Pulmonary artery endothelial cell (primary cell): ENCODE measurements at places on chromosomes 12 and 14. TPM values are rescaled to one million over a fixed set of nuclear protein-coding genes. Genes with fewer than 3 reads are reported as not detected.

- no peak for DNase-seq
These were observed 134.2 kb downstream of the SMOC1 start for GRCh38 chr14:70013271-70013873.

CYP46A1 gene
- under 0.01 and 0.07 TPM in 2 replicates for total RNA-seq

DNA sequence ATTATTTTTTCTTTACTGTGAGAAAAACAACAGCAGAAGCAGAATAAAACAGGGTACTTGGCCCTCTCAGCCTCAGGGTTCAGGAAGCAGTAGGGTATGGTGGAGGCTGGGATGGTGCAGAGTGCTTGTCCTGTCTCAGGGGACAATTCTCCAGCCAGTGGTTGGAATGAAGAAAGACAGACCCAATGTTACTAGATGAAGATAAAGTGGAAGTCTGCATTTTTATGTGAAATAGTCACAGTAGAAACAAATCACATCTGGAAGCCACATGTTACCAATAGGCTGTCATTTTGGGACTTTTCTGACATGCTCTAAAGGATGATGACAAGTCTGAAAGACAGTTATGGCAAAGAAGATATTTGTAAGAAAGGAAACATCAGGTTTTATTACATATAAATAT lies 32.3 kb downstream of the PROX2 start:
- DNase-seq = no peak

DNA sequence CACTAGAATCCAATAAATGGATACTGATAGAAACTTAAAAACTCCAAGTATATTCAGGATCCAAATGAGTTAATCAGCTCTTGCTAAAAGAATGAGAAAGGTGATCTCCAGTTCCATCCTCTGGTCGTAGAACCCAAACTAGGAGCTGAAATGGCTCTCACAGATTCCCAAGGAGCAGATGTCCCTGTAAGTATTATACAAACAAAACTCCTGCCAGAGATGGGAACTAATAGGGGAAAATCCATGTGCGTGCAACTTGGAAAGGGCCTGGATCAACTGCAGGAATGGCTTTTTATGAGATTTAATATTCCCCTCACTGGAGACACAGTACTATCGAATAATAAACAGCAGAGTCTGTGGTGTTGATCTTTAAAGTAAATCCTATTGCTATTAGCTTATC lies 309.2 kb upstream of the TBX3 start:
- DNase-seq = no peak

NKX2-8 gene
- total RNA-seq = not detected in 2 replicates

DNA sequence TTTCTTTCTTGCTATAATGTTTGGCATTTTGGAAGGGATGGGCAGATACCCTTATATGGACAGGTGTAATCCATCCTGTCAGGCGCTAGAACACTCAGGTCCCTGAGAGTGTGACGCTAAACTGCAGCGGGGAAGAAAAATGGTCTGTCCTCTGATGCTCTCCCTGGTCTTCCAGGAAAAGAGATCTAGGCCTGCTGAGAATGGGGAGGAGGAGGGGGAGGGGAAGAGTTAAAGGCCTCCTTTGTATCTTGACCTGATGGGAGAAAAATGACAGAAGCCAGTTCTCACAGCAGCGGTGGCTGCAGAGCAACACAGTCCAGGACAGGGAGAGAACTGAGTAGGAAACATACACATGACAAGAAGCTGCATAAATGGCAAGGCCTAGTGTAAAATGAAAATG lies 61.1 kb downstream of the RPS6KA5 start:
- no peak for DNase-seq

DNA sequence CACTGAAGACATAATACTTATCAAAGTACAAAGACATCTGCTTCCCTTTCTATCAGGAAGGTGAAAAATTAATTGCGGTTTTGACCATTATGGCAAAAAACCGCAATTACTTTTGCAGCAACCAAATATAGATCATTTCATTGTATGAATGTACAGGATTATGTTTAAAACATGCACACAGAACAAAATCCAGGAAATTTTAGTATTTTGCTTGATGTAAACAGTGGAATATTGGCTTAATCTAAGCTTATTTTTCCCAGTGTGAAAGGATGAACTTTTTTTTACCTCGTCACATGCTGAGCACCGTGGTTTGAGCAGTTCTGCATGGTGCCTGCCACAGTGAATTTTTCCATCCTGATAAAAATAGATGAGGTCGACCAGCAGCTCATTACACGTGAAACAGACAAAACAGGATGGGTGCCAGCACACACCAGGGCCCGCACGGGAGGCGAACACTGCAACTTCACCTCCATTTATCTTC lies 121.2 kb downstream of the PRICKLE1 start:
- DNase-seq = no peak

DNA sequence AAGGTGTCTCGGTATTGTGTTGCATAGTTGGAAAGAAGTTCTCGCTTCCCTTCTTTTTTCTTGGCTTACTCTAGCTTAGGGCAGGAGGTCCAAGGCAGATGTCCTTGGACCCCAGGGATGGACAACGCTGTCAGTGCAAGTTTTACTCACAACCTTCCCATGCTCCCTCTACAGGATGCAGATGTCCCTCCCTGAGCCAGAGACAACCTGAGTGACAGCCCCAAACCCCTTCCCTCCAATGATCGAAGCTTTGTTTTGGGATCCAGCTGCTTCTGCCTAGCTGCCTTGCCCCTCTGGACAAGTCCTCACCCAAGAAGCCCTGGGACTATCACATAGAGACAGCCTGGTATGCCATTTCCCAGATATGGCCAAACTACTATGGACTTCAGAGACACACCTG lies 112.0 kb upstream of the RAP1B start:
- DNase-seq = no peak

- DNase-seq = no peak
These were observed 1.8 kb downstream of the GALNT6 start for GRCh38 chr12:51389302-51389999.

DNA sequence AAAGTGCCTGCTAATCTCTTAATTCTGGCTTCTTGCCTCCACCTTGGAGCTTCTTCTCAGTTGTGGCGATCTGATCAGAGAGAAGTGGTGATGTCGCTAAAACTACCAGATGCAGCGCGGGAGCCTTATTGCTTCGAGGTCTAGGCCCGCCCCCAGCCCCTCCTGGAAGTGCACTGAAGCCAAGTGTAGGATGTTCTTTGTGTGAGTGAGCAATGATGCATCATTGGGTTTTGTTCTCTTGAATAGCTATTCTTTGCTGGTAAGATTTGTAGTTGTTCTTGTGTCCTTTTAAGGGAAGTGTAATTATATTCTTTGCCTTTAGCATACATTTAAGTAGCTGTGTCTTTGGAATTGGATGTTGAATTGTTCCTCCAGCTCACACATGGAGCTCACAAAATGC lies 35.8 kb downstream of the MTHFD1 start:
- DNase-seq = no peak

DNA sequence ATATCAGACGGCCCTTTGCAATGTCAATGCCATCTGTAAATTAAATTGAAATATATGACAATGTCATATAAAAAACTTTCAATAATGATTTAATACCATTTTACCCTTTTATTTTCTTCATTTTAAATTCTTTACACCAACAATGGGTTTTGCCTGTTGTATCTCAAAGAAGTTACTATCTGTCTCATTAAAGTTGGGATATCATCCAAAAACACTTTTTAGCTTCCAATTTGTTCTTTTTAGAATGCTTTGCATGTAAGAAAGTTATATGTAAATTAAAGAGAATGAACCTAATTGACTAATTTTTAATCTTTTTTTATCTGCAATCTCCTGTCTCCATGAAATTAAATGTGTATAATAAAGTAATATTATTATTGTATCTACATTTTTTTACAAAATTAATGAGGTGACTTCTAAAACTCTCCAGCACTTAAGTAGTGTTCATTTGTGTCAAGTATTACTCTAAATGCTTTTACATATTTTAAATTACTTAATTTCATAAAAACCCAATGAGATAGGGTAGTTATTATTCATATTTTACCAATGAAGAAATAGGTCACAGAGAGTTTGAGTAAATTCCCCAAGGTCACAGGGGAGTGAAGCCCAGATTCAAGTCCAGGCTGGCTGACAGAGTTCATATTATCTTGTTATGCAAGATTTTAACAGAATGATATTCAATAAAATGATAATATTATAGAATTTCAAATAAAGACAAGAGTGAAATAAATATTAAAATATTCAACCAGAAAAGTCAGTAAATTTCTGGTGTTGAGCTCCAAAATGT lies 673.0 kb upstream of the FLRT2 start:
- no peak for DNase-seq

- DNase-seq = no peak
These were observed 6.1 kb downstream of the CD9 start for GRCh38 chr12:6206327-6206726.

CLEC2A gene
- total RNA-seq = not detected in 2 replicates

OR6C2 gene
- total RNA-seq = not detected in 2 replicates

DNA sequence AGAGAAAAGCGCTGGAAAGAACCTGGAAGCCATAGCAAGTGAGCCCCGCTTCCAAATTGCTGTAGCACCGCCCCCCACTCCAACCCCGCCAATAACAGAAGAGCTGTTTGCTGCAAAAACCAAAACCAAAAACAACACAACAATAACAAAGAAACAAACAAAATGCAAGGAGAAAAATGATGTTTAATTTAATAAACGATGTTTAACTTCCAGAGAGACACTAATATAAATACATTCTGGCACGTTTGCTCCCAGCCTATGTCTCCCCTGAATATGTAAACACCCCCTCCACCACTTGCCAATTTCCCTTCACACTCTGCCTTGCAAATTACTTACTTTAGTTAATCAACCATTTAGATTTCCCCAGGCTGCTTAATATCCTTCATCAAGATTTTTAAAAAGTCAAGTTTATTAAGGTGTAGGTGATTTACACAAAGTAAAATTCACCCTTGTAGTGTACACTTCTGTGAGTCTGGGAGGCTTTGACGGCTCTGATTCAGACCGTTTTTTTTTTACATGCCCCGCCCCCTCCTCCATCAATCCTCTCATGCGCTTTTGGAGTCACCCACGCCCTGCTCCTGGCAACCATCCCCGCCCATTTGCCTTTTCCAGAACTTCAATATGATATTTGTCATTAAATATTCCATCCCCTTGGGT lies 482 bp upstream of the IFI27L2 start:
- no peak for DNase-seq

GRCh38 chr14:77372304-77372841 lies 4.5 kb downstream of the TMED8 start:
- DNase-seq = no peak

GRCh38 chr12:128305336-128305892 lies 38.4 kb downstream of the TMEM132C start:
- DNase-seq = no peak

DNA sequence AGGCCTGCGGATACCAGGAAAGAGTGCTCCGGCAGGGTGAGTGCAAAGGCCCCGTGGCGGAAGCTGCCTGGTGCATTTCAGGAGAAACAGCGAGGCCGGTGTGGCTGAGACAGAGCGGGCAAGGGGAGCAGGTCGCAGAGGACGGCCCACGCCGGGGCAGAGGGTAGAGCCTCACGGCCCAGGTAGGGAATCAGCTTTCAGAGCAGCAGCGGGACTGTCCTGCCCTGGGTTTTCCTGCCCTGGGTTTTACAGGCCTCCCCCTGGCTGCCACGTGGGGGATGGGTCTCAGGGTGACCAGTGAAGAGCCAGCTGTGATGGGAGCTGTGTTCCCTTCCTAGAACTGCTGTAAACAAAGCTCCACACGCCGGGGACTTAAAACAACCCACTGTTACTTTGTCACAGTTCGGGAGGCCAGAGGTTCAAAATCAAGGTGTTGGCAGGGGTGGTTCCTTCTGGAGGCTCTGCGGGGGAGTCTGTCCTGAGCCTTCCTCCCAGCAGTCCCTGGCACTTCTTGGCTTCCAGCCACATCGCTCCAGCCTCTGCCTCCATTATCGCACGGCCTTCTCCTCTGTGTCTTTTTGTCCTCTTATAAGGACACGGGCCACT lies 10.4 kb downstream of the NCOR2 start:
- no peak for DNase-seq

DNA sequence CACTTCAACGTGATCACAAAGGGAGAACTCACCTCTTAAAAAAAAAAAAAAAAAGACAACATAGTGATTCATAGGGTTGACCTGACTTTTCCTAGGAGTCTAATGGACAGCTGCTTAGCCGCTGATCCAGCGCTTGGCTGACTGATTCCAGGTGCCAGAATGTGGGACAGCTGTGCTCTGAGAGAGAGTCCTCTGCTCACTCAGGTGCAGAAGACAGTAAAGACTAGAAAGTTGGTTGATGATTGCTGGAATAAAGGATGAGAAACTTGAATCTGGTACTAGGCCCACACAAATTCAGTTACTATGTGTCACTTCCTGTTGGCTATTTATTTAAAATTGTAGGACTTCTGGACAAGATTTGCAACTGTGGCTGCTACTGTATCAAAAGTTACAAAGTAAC lies 229.4 kb downstream of the CHST11 start:
- no peak for DNase-seq

GRCh38 chr12:124461241-124461673 lies 106.2 kb downstream of the NCOR2 start:
- DNase-seq = no peak

DNA sequence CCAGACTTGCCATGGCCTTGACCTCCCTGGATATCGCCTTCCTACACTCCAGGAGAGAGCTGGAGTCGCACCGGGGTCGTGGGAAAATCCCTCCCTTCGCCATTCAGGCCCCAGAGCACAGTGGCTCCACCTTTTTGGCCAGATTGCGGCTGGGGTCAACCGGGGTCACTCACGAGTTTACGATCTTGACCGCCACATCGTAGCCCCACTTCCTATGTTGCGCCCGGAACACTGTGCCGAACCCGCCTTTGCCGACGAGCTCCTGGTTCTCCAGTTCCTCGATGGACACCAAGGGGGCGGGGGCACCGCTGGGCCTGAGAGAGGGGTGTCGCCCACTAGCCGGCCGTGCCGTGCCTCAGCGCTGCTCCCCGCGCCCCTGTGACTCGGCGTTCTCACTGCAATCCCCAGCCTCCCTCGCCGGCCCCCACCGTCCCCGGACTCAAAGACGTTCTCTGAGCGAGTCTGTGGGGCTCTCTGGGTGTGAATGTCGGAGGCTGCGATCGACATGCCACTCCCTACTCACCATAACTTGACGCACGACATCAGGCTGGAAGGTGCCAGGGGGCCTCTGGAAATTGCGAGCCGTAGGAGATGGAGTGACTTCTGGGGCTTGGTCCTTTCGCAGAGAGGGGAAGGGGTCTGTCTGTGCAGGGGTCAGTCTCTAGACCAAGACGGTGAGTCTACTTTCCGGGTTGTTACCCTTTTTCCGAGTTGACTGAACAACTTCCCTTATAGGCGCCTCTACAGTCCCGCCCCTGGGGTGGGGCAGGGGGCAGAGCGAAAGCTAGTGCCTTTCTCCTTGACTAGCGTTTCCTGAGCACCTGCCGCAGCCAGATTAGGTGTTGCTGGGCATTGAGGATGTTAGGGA lies at the start of gene RIPK3:
TSS of gene RIPK3 (minus strand) at position 708 of the 868 bp plus-strand sequence. CDS start at position 543, 165 bp downstream.
- DNase-seq = no peak

TESPA1 gene
- total RNA-seq = not detected in 2 replicates

DNA sequence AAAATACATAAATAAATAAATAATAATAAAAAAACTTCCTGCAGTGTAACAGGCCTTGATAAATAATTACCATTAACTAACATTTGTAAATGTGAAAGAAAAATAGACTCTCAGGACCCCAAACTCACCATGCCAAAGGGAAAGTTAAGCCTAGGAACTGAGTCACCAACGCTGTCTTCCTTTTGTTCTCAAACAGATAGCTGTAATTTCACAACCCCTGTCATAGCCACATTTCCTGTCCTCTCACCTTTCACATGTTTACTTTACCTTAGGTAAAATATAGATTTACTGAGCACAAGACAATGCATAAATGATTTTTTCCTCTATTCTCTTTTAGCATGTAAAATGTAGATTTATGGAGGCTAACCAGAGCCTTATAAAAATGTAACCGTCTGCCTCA lies 35.9 kb upstream of the CHST11 start:
- DNase-seq = no peak

GRCh38 chr12:2250797-2251196 lies 198.0 kb downstream of the CACNA1C start:
- no peak for DNase-seq
